Cortex of kidney (tissue), 1 donor: ENCODE measurements at places on chromosomes 5 and 9.

DNA sequence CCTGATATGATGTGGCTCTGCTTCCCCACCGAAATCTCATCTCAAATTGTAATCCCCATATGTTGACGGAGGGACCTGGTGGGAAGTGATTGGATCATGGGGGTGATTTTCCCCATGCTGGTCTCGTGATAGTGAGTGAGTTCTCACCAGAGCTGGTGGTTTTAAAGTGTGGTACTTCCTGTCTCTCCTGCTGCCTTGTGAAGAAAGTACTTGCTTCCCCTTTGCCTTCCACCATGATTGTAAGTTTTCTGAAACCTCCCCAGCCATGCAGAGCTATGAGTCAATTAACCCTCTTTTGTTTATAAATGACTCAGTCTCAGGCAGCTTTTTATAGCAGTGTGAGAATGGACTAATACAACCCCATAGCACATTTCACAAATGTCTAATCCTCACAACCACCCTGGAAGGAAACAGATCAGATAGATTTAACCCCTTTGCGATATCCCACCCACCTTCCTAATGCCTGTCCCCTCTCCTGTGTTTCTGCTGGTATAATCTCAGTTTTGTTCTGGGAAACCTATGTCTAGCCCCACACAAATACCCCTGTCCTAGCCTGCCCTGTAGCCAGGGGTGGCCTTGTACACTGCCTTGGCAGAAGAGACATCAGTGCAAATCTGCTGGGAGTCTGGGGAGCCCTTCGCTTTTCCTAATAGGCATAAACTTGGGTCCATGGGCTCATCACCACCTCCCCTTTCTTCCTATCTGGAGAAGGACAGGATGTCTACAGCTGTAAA lies 157.0 kb upstream of the RAI14 start:
- no peak for DNase-seq

DNA sequence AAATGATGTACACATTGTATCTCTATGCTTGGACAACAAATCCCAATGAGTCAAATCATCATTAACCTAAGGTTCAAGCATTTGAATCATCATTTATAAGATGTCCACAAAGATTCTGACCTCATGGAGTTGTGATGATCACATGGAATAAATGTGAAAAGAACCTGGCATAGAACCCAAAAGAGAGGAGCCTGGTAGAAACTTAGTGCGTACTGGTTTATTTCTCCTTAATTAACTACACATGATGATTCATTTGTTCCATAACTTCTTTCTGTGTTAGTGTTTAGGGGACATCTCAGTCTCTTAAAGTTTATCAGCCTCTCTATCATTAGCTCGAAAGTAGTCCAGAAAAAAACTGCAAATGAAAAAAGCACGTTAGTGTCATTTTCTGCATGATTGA lies 411.6 kb downstream of the BRINP1 start:
- DNase-seq: no peak

GRCh38 chr9:133953976-133954709 lies 38.0 kb downstream of the VAV2 start:
- no peak for DNase-seq

DNA sequence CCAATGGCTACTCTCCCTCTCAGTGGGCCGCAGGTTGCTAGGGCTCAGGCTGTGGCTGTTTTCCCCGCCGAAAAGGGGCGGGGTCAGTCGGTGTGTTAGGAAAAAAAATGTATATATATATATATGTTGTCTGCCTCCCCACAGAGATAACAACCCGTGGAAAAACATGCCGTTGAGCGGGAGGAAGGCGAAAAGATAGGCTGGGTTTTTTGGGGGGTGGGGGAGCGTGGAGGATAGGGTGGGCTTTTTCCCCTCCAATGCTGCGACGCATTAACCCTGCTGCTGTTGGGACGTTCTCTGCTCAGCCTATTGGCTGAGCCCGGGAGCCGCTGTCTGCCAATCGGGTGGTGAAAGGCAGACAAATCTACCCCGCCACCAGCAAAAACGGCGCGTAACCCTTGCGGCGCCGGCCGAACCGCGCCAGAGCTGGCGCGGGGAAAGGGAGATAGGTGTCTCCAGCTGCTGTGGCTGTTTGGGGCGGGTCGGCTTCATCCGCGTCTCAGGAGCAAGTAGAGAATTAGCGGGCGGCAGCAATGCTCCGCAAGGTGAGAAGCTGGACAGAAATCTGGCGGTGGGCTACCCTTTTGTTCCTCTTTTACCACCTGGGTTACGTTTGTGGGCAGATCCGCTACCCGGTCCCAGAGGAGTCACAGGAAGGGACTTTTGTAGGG lies at the start of gene PCDHGC4:
Gene PCDHGC4, plus strand, starts transcription at position 390 of the 671 bp plus-strand sequence. Its CDS starts 144 bp downstream, at position 534.
- no peak for DNase-seq

GRCh38 chr5:112143690-112144089 lies 275.4 kb downstream of the EPB41L4A start:
- no peak for DNase-seq

- DNase-seq: no peak
Observed at GRCh38 chr5:176785184-176786145, 24.9 kb upstream of the UNC5A start.

- no peak for DNase-seq
Observed at GRCh38 chr9:110133059-110133458, 74.9 kb downstream of the C9orf152 start.

DNA sequence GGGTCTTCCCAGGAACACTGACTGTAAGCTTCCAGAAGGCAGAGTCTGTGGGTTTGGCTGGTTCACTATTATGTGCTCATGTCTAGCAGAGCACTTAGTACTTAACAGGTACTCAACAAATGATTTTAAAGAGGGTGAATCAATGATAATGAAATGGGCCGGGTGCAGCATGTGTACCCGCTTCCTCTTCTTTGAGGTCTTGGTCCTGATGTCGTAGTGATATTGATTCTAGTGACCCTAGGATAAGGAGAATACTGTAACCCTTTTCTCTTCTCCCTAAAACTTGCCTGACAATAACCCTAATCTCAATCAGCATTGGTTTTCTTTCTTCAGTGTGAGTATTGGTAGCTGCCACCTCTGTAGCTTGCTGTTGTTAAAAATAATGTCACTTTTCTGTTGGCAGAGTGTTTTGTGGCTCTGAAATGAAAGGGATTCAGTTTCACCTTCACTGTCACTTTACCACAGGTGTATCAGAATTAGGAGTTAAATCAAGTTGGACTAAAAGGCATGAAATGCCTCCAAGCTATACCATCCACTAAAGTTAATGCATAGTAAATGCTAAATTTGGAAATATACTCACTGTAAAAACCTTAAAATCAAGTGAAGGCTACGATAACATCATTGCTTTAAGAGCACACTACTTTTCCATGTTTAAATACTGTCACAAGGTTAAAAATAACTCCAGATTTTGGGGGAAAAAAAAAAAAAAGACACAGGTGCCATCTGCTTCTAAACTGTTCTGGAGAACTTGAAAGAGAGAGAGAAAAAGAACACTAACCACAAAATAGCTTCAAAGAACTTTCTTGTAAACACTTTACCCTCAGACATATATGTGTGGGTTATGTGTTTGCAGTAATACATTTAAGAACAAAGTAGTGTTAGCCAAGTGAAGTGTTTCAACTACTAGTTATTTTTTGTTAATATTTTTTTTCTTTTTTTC lies 6.0 kb downstream of the CAMK4 start:
- DNase-seq: no peak

GRCh38 chr9:95090871-95091577 lies 226.5 kb downstream of the FANCC start:
- DNase-seq: no peak

GRCh38 chr9:103082494-103082893 lies 87.4 kb downstream of the CYLC2 start:
- no peak for DNase-seq

DNA sequence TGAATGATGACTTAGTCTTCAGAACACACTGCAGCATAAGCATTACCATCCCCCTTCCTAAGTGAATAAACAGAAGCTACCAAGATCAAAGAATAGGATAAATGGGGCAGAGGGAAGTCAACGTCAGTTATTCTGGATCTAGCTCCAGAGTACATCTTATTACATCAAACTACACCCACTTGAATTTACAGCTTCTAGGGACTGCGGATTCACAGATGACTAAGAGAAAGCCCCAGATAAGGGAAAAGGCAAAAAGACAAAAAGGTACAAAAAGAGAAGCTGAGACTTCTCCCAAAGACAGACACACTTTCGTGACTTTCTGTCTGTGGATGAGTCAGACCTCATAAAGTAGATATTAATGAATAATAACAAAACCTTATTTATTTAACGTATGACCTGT lies 457.9 kb upstream of the BRINP1 start:
- no peak for DNase-seq

- DNase-seq: no peak
Observed at GRCh38 chr5:95655575-95655974, 9.0 kb downstream of the RFESD start.

DNA sequence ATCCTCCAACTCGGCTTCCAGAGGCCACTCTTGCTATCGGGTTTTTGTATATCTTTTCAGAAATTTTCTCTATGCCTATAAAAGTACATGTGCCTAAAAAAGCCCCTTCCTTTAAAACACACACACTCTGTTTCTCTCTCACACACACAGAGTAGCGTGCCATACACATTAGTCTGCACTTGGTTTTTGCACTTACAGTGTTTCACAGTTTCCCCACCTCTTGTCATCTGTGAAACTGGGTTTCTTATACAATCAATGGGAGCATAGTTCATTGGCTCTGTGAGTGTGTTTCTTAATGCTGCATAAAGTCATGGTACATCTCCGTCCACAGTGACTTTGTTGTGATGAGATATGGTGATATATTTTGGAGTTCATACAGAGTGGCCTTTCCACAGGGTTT lies 664 bp upstream of the IGFBPL1 start:
- no peak for DNase-seq

DNA sequence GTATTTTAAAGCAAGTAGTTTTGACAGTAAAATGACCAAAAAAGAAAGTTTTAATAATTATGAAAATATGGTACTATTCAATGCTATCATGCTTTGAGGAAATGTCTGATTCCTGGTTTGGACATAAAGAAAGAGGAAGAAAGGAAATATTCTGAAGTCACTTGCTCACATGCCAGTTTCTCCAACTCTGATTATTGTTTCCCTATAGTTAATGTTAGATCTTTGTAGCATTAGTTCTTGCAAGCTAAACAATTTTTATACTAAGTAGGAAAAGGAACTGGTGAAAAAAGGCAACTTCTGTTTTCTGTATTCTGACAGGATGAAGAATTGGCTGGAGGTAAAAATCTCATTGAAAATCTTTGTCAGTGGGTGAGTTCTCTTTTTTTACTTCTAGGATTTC lies 119.5 kb downstream of the YTHDC2 start:
- no peak for DNase-seq
